ENCODE measurements at places on chromosomes 12 and 14.

DNA sequence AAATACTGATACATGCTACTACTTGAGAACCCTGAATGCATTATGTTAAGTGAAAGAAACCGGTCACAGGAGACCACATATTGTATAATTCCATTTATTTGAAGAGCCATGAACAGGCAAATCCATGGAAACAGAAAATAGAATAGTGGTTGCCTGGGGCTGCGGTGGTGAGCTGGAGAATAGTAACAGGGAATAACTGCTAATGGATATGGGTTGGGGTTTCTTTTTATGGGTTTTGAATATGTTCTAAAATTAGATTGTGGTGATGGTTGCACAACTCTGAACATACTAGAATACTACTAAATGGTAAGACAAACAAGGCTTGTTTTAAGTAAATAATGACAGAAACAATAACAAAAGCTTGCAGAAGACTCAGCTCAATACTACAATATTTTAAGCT, 293.0 kb downstream of the BTG1 start:
- H3K4me3 ChIP-seq = no peak overlapping the region
- no peak for DNase-seq
- no peaks in the 10 kb centered on the region for H3K27me3 ChIP-seq
- H3K27ac ChIP-seq = no peak overlapping the region

- no peak overlapping the region for H3K4me3 ChIP-seq
- H3K27ac ChIP-seq = no peak overlapping the region
- DNase-seq = no peak
- peaks cover 2% of the 10 kb centered on the region for H3K27me3 ChIP-seq
These were observed 84.8 kb downstream of the HELB start for GRCh38 chr12:66387117-66387516.

DNA sequence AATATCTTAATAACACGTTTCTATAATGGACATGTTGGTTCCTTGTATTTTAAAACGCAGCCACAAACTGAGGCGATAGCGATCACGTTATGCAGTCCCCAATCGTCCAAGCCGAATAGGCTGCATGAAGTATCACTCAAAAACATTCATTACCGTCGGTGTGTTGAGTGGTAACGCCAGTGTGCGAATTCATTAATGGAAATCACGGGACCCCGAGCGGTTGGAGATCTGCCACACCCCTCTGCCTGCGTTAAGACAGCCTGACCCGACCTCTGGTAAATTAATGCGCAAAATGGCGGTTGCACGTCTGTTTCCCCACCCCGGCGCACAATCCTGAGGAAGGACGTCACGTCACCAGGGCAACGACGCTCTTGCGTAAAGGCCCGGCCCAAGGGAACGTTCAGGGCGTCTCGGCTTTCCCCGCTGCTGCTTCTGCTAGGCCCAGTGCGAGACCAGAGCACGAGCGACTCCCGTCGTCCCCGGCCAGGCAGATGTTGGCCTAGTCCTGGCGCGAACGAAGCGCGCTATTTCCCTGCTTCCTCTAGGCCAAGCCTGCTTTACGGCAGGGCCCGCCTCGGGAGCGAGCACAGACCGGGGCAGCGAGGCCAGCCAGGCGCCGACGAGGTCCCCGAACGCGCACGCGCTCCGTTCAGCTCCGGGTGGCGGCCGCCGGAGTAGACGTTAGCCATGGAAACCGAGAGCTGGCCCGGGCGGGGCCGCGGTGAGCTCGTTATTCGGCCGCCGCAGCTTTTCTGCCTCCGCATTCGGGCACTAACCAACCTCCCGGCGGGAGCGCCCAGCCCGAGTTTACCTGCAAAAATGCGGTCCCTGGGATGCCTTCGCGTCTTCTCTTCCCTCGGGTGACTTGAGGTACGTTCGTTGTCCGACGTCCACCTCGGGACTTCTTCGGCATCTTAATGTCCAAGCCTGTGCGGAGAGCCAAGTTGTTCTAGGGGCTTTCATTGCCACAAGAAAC, at the start of gene PCNX4:
PCNX4 (plus strand) TSS at position 374 of the 976 bp plus-strand sequence. CDS start 15,716 bp downstream, outside the sequence.
- DNase-seq = peak; percentile 97
- H3K4me3 ChIP-seq = peak within 1 kb of the TSS; percentile 92
- peak within 1 kb of the TSS; percentile 94 for H3K27ac ChIP-seq
- H3K27me3 ChIP-seq = no peaks in the 10 kb centered on the region
- H3K4me1 ChIP-seq = peaks cover 39% of the 10 kb centered on the region

DNA sequence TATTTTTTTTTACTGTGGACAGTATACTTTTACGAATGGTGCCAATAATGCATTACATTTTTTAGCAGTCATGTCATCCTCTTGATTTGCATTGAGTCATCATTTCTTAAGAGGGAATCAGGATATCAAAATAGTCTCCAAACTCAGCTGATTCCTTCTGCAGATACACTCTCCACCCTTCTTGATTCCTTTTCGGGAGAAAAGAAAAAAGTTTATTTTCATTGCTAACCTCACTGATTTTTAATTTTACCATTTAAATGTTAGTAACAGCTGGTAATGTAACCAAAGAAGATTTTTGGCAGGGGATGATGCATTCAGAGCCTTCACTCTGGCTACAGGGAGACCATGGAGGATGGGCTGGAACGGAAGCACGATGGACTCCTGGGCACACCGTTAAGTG, 47.5 kb downstream of the MRPL42 start:
- no peak overlapping the region for H3K4me3 ChIP-seq
- H3K36me3 ChIP-seq = peaks cover 5% of the 10 kb centered on the region
- no peak overlapping the region for H3K27ac ChIP-seq
- peaks cover 6% of the 10 kb centered on the region for H3K27me3 ChIP-seq

DNA sequence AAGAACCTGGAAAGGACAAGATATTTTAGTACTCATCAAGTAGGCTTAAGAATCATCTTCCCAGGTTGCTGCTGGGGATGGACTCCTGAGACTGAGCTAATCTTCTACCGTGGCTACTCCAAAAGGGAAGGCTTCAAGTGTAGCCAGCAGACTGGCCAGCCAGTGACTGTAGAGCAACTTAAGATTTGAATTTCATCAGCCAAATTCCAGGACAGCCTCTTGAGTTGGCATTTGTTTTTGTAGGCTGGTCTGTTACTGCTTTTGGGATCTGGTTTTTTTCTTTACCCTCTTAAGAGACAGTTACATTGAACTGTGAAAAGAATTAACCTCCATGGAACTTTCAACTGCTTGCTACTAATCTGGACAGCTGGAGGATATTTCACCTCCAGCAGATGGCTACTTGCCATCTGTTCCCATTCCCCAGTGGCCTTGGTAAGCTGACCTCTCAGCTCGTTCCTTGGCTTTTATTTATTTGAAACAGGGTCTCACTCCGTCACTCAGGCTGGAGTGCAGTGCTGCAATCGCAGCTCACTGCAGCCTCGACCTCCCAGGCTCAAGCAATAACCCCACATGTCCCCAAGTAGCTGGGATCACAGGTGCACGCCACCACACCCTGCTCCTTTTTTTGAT, 20.7 kb downstream of the VTI1B start:
- no peak for DNase-seq

GRCh38 chr14:94368956-94369355, 19.4 kb downstream of the SERPINA1 start:
- H3K27ac ChIP-seq = no peak overlapping the region
- no peak for DNase-seq
- no peaks in the 10 kb centered on the region for H3K36me3 ChIP-seq

- H3K27me3 ChIP-seq = peaks cover 12% of the 10 kb centered on the region
- no peak overlapping the region for H3K4me3 ChIP-seq
- H3K4me1 ChIP-seq = no peaks in the 10 kb centered on the region
- H3K36me3 ChIP-seq = no peaks in the 10 kb centered on the region
- no peak for DNase-seq
These were observed 19.1 kb downstream of the CDKL1 start for GRCh38 chr14:50377550-50378085.

DNA sequence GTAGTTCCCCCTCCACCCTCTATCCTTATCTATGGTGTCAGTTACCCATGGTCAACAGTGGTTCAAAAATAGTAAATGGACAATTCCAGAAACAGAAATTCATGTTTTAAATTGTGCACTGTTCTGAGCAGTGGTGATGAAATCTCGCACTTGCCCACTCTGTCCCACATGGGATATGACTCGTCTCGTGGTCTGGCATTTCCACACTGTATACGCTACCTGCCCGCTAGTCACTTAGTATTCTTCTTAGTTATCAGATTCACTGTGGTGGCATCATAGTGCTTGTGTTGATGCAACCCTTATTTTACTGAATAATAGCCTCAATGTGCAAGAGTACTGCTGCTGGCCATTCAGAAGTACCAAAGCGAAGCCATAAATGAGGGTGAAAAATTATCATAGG, 507.0 kb downstream of the SNAPC1 start:
- H3K4me1 ChIP-seq = no peaks in the 10 kb centered on the region
- no peak overlapping the region for H3K27ac ChIP-seq
- no peaks in the 10 kb centered on the region for H3K36me3 ChIP-seq
- no peak for DNase-seq
- no peaks in the 10 kb centered on the region for H3K27me3 ChIP-seq
- H3K4me3 ChIP-seq = no peak overlapping the region
